Tibial nerve (tissue), 4 donors: ENCODE measurements at places on chromosomes 4 and X. TPM values are rescaled to one million over a fixed set of nuclear protein-coding genes. Genes with fewer than 3 reads are reported as not detected.
A peak's percentile ranks its signal among the peaks of the same experiment; 100 is the strongest.

The DDX53 gene
- not detected for total RNA-seq

The GAGE12J gene
- not detected for total RNA-seq

The SGMS2 gene
- 80.8 TPM for total RNA-seq

The KLHL8 gene
- total RNA-seq, result 9.9 TPM

The UGT8 gene
- 81.1 TPM for total RNA-seq

The ACE2 gene
- 0.78 TPM for total RNA-seq

The FREM3 gene
- total RNA-seq, result not detected

The HS6ST2 gene
- total RNA-seq, result 0.63 TPM

GRCh38 chr4:62872856-62873255 is 1536.4 kb downstream of the TECRL start:
- no peak for DNase-seq

- no peak for DNase-seq
Observed at GRCh38 chr4:153780876-153781275, 8.0 kb downstream of the SFRP2 start.

DNA sequence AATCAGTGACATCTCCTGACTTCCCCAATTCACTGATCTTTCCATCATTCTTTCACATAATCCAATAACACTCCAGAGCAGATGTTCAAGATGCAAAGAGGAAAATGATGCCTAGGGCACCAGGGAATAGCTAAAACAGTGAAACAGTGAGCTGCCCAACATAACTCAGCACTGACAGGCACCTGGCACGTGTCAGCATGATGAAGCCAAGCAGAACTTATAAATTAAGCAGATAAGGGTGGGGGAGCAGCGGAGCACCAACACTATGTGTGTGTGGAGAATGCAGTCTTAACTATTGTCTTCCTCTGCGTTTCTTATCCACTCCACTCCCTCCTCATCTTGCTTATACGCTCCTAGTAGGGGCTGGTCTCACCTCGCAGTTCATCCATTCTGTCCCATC is 89.4 kb downstream of the AMMECR1 start:
- no peak for DNase-seq

DNA sequence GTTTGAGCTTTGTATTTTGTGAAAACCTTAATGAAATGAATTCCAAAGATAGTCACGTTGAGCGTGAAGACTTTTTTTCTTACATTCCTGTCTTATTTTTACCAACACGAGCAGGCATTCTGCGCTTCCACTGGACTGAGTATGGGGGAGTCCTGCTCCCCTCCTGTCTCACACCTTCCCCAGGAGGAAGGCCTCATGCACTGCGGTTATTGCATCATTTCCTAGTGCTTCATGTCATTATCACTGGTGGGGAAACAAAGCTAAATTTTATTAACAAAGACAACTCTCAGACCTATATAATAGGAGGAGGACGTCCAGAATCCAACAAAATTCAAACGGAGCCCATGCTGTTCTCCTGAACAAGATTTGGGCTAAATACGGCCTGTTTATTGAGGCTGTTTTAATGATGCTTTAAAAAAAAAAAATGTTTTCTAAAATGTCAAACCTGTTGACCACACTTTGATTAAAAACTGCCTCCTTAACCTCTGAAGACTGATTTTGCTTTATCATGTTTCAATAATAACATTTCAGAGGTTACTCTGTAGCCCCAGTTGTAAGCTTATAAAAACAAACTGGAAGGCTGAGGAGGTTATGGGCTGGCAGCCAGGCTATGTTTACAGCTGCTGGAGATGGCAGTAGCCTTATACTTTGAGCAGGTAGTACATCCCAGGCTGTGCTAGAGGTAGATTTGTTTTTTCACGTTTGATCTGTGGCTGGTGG is 118.0 kb downstream of the SOWAHB start:
- no peak for DNase-seq

GRCh38 chr4:1579001-1579900 is 104.9 kb downstream of the FAM53A start:
- peak; percentile 68 for DNase-seq

GRCh38 chr4:147736458-147736857 is 4.6 kb downstream of the ARHGAP10 start:
- no peak for DNase-seq

GRCh38 chrX:40173143-40174000 is 75.6 kb upstream of the BCOR start:
- DNase-seq, result no peak

GRCh38 chr4:174860588-174860987 is 31.5 kb upstream of the GLRA3 start:
- no peak for DNase-seq

- DNase-seq, result no peak
Observed at GRCh38 chr4:111506706-111507105, 638.5 kb upstream of the FAM241A start.

DNA sequence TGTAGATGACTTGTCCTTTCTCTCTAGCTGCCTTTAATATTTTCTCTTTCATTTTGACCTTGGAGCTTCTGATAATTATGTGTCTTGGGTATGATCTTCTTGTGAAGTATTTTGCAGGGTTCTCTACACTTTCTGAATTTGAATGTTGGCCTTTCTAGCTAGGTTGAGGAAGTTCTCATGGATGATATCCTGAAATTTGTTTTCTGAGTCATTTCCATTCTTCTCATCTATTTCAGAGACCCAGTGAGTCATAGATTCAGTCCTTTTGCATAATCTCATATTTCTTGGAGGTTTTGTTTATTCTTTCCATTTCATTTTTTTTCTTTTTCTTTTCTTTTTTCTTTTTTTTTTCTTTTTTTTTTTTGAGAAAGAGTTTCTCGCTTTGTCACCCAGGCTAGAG is 585.7 kb upstream of the PABPC4L start:
- no peak for DNase-seq

GRCh38 chr4:189305500-189305899 is 635.2 kb upstream of the FRG1 start:
- DNase-seq, result no peak

DNA sequence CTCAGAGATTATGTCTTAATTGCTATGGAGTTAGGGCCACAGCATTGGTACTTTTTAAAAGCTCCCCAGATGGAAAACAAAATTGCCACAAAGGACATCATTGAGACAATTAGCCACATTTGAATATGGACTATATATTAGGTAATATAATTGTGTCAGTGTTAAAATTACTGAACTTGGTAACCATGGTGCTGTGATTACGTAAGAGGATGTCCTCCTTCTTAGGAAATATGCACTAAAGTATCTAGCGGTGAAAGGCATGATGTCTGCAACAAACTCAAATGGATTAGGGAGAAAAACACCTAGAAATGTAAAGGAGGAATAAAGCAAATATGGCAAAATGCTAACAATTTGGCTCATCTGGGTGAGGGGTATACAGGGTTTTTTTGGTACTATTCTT is 89.9 kb upstream of the PAK3 start:
- no peak for DNase-seq

GRCh38 chrX:85244450-85245211 is 840 bp downstream of the ZNF711 start:
- no peak for DNase-seq

DNA sequence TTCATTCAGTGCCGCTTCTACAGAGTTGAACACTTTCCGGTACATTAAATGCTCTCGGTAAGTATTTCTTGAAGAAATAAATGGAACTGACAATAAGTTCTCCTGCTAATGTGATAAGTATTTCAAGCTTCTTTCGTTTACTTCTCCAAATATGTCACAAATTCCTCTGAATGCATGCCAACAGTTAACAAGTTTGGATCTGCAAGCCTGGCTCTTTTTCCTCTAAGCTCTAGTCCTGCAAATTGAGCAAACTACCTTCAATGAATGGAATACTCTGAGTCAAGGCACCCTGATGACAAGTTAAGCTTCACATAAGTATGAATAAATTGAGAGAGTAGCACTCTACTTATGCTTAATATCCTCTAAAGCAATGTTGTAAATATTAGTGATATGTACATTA is 403.6 kb downstream of the PDGFC start:
- no peak for DNase-seq
